SW 1271 (cell line): ENCODE measurements at places on chromosomes 1 and 21.
A peak's percentile ranks its signal among the peaks of the same experiment; 100 is the strongest.

- no peak for DNase-seq
Measured at GRCh38 chr21:41148798-41149197, 19.2 kb upstream of the BACE2 start.

DNA sequence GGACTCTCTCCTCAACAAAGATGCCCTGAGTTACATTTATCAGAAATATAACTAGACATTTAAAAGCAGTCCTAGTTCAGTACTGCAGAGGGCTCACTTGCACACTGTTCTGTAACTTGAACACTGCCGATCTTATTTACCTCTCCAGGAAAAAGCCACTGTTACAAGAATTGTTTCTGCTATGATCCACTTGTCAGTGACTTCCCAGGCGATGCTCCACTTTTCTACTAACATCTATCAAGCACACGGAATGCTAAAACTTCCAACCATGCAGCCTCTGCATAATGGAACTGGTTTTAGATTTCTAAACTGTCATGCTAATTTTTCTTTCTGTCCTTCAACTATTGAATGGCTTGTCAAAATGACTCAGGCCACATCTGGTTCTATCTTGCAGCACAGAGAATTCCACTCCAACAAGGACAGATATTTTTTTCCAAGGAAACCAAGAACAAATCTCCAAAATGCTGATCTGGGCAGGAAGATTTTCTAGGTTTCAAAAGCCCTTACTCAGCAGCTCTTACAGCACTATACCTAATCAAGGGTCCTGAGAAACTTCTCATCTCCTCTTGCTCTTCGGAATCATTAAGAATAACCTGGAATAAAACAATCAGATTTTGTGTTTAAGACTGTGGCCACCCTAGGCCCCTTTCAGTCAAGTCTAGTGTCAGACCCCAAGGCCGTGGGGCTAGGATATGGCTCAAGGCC, 9.9 kb downstream of the SEC16B start:
- DNase-seq, result peak; percentile 51

GRCh38 chr1:186627019-186627418, 53.2 kb downstream of the PTGS2 start:
- DNase-seq, result no peak

GRCh38 chr21:42404539-42404938, 837 bp downstream of the UBASH3A start:
- DNase-seq, result no peak

- DNase-seq, result no peak
Measured at GRCh38 chr1:89998306-89998705, 3.4 kb downstream of the ZNF326 start.

DNA sequence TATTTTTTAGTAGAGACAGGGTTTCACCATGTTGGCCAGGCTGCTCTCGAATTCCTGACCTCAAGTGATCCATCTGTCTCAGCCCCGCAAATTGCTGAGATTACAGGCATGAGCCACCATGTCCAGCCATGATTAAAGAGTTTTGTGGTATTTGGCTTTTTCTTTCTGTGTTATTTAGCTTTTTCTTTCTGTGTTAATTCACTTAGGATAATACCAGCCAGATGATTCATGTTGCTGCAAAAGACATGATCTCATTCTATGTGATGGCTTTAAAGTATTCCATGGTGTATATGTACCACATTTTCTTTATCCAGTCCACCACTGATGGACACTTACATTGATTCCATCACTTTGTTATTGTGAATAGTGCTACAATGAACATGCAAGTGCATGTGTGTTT, 1135.2 kb downstream of the AMY1C start:
- DNase-seq, result no peak

GRCh38 chr1:117250061-117250606, 39.4 kb upstream of the VTCN1 start:
- DNase-seq, result no peak

GRCh38 chr1:209886219-209886536, 51.8 kb upstream of the SYT14 start:
- DNase-seq, result no peak

DNA sequence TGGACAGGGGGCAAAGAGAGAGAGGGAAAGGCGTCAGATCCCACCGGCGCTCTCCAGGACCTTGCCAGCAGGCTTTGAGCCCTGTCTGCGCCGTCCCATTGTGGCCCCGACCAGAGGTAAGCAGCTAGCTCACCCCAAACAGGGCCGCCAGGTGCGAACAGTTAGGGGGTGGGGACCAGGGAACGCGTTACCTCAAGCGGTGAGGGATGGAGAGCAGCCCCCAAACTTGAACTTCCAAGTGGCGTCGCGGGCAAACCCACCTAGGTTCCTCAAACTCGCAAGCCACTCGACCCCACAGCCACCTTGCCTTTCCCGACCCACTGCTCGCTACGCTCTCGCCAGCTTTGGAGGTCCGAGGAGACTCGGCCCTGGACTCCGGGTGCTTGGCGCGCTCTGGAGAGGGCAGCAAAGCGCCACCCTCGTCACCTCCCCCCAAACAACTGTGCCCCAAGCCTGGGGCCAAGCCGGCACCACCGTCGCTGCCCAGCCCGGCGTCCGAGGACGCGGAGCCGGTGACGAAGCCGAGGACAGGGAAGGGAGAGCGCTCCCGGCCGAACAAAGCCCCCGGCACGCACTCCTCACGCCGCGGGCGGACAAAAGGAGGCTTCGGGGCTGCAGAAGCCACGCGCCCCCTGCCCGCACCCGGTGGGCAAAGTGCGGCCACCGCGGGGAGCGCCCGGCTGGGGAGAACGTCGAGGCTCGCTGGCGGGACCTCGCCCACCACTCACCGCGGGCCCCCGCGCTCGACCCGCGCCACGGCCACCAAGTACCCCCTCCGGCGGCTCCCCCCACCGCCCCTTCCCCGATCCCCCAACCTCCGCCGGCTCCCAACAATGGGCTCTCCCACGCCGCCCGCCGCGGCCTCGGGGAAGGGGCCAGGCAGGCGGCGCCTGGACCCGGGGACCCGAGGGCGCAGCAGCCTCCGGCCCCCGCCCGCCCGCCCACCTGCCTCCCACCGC, 976 bp downstream of the SSBP3 start:
- no peak for DNase-seq

GRCh38 chr21:16455526-16455925, 725.7 kb downstream of the USP25 start:
- no peak for DNase-seq

DNA sequence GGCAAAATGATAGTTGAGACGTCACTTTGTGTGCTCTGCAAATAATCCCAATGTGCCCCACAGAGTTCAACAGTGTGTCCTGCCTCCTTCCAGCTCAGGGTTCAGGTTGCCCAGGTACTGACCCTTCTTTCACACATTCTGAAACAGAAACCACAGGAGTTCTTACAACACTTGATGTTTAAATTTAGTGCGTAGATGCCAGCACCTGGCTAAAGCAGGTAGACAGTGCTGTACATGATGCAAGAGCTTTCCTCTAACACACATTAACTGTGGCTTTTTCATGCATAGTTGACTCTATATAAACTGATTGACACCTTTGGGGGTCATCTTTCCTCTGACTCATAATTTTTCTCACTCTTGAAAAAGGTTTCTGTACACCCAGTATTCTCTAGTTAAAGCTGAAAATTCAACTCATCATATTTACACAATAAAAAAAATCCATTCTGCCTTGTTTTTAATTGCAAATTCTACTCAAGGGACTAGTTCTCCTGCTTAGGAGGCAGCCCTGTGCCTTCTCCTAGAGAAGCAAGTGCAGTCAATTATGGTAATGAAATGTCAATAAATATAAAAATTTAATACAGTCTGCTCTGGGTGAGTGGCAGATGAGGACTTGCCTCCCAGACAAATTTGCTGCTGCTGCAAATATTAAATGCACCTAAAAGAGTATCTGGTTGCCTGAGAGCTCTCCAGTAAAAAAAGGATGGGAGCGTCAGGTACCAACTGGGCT, 91.4 kb downstream of the NR5A2 start:
- no peak for DNase-seq

- no peak for DNase-seq
Measured at GRCh38 chr1:13706046-13706445, 6.1 kb downstream of the PRDM2 start.

GRCh38 chr1:118986555-118987467, 1.3 kb downstream of the TBX15 start:
- DNase-seq, result no peak

GRCh38 chr1:182595641-182596240, 6.7 kb upstream of the RNASEL start:
- DNase-seq, result peak; percentile 5

DNA sequence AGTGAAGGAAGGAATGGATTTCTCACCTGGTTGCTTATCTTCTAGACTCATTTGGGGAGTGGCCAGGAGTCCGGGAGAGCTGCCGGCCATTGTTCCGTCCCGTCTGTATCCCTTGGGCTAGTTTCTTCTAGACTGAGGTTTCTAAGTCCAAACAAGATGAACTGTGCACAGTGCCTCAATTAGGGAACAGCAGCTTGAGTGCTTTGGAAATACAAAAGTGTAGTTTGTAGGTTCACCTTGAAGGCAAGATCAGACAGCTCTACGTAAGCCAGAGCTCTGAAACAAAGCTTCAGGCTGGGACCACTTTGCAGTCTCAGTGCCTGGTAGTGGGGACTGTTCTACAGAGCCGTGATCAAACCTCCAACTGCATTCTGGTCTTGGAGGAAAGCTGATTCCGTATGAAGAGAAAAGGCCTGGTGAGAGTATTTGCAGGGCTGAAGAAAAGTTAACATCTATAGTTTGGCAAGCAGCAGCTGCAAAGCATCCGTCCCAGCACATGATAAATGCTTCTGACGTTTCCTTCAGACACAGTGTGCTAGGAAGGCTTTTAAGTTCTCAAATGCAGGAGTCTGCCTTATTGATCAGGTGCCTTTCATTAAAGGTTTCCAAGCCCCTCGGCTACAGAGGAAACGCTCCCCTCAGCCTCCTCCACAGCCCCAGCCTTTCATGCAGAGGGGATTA, 432.8 kb downstream of the KIF26B start:
- no peak for DNase-seq

DNA sequence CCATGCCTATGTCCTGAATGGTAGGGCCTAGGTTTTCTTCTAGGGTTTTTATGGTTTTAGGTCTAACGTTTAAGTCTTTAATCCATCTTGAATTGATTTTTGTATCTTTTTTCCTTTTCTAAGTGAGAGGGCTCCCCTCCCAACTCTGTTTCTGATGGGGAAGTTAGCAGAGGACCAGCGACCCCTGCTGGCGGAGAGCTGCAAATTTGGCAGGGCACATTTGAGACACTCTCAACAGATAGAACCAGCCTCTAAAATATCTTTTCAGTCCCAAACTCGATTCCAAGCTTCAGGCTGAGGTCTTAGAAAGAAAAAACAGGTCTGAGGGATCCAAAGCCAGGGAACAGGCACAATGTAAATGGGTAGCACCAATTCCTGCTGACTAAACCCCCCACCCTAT, 32.5 kb downstream of the LRRC3 start:
- no peak for DNase-seq

DNA sequence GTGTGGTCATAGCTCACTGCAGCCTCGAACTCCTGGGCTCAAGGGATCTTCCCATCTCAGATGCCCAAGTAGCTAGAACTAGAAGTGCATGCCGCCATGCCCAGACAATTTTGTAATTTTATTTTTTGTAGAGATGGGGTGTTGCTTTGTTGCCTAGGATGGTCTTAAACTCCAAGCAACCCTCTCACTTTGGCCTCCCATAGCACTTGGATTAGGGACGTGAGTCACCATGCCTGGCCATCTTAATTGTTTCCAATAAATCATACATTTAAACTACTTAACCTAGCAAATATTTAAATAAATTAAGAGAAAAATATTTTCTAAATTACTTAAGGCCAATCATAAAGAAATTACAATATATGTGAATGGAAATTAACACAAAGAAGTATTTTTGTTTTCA, 35.1 kb upstream of the ADGRL4 start:
- no peak for DNase-seq

GRCh38 chr21:28614791-28615190, 377.9 kb downstream of the LTN1 start:
- DNase-seq, result no peak

DNA sequence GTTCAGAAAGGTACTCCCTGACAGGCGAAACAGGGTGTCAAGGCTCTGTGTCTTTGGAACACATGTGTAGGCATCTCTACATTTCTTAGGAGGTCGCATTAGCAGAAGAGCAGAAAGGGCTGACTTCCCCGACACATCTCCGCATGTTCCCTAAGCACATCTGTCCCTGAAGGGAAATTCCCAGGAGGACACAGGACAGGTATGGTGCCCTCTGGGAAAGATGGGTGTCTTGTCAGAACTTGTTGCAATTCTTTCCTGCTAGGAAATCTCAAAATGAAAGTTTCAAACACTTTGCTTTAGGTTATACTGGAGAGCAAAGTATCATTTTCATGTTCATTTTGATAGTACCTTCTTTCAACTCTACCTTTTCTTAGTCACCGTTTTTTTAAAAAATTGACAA, 2.0 kb downstream of the DSCAM start:
- DNase-seq, result no peak

DNA sequence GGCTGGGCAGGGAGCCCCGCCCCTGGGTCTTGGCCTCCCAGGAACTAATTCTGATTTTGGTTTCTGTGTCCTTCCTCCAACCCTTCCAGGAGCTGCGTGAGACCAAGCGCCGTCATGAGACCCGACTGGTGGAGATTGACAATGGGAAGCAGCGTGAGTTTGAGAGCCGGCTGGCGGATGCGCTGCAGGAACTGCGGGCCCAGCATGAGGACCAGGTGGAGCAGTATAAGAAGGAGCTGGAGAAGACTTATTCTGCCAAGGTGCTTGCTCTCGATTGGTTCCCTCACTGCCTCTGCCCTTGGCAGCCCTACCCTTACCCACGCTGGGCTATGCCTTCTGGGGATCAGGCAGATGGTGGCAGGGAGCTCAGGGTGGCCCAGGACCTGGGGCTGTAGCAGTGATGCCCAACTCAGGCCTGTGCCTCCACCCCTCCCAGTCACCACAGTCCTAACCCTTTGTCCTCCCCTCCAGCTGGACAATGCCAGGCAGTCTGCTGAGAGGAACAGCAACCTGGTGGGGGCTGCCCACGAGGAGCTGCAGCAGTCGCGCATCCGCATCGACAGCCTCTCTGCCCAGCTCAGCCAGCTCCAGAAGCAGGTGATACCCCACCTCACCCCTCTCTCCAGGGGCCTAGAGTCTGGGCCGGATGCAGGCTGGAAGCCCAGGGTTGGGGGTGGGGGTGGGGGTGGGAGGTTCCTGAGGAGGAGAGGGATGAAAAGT, 18.5 kb upstream of the SEMA4A start:
- DNase-seq, result no peak

DNA sequence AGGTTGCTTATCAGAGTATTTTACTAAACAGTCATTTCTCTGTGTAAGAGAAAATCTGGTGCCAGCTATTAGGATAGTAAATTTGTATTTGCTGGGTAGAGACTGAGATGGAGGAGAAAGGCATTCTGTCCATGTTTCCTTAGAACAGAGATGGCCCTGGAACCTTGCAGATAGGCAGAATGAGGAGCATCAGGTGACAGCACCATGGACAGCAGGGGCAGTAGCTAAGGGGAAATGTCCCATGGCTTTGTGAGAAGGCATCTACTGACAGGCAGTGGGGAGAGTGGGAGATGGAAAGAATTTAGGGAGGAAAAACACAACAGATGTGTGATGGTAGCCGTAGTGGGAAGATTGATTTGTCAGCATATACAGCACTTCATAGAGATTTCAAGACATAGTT, 105.0 kb downstream of the PRRX1 start:
- DNase-seq, result no peak

- no peak for DNase-seq
Measured at GRCh38 chr1:191711961-191712360, 446.3 kb upstream of the RGS18 start.

GRCh38 chr1:210647406-210648333, 319.0 kb downstream of the HHAT start:
- no peak for DNase-seq

- DNase-seq, result no peak
Measured at GRCh38 chr1:151237678-151238466, 16.7 kb upstream of the PSMD4 start.
